ENCODE measurements at places on chromosomes 2 and 18. TPM values are rescaled to one million over a fixed set of nuclear protein-coding genes. Genes with fewer than 3 reads are reported as not detected.

GRCh38 chr2:120867290-120868241 is 131.9 kb downstream of the GLI2 start:
- DNase-seq = peak; percentile 98

The MAP3K19 gene
- total RNA-seq = not detected

GRCh38 chr2:63054841-63055225 is 4.2 kb downstream of the OTX1 start:
- DNase-seq = peak; percentile 60

- DNase-seq = peak; percentile 84
Observed at GRCh38 chr2:127630096-127630863, 15.7 kb upstream of the GPR17 start.

The CNTNAP5 gene
- total RNA-seq = not detected

The TWIST2 gene
- 9.4 TPM for total RNA-seq

GRCh38 chr2:56615760-56616159 is 432.0 kb downstream of the CCDC85A start:
- no peak for DNase-seq

GRCh38 chr2:1192121-1192520 is 221.1 kb upstream of the TPO start:
- no peak for DNase-seq

- DNase-seq = no peak
Observed at GRCh38 chr18:73093687-73094250, 226.0 kb upstream of the NETO1 start.

The SP5 gene
- not detected for total RNA-seq

GRCh38 chr2:119723784-119724467 is 35.8 kb upstream of the PTPN4 start:
- DNase-seq = no peak

The DRC1 gene
- total RNA-seq = 0.36 TPM

The COLEC12 gene
- 56.9 TPM for total RNA-seq

DNA sequence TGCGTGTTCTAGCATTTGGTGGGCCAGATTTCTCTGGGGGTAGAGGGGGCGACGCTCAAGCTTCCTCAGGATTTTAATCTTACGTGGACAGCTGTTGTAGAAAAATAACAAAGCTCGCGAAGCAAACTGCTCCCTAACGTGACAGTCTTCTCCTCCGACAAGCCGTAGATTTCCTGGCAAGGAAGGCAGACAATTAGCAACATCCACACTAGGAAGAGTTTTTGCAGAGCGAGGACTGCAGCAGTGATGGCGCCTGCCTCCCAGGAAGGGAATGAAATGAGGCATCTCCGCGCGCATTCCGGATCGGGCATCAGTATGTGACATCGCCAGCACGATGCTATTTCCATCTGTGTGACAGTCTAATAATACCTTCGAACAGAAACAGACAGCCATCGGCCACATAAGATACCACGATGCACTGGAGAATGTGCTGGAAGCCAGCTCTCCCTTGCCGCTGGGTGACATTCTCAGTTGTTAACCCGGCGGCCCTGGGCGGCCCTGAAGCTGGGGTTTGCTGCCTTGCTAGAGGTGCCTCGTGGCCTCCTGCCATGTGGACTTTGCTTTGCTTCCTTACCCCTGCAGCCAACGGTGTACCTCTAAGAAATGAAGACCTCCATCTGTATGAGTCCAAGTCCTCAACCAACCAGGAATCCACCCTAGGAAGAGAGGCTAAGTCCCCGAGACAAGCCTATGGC is 101.8 kb upstream of the AGAP1 start:
- DNase-seq = no peak

Measured in osteoblast (primary cell).